Right atrium auricular region (tissue), 2 donors: ENCODE measurements at places on chromosomes 13 and 19. TPM values are rescaled to one million over a fixed set of nuclear protein-coding genes. Genes with fewer than 3 reads are reported as not detected.

Gene ASF1B
- 0.43 TPM for total RNA-seq

- no peaks in the 10 kb centered on the region for H3K4me1 ChIP-seq
- H3K27me3 ChIP-seq = peaks cover 7% of the 10 kb centered on the region
- no peak for DNase-seq
- no peaks in the 10 kb centered on the region for H3K36me3 ChIP-seq
- H3K4me3 ChIP-seq = no peak overlapping the region
These were observed 12.8 kb upstream of the CEACAM3 start for GRCh38 chr19:41783612-41784011.

DNA sequence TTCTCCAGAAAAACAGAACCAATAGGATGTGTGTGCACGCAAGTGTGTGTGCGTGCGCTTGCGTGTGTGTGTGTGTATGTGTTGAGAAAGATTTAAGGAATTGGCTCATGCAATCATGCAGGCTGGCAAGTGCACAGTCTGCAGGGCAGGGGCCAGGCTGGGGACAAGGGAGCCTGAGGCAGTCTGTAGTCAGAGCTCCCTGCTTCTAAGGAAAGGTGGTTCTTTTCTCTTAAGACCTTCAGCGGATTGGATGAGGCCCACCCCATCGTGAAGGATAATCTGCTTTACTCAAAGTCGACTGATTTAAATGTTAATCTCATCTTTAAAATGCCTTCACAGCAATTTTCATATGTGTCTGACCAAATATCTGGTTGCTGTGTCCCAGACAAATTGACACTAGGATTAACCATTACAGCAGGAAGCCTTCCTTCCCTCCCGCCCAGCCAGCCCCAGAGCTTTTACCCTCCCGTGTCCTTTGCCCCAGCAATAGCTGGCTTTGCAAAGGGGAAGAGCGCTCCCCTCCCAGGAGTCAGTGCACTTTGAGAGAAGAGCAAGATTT, 15.0 kb upstream of the NAXD start:
- H3K27ac ChIP-seq = no peak overlapping the region
- no peaks in the 10 kb centered on the region for H3K4me1 ChIP-seq
- H3K27me3 ChIP-seq = no peaks in the 10 kb centered on the region
- DNase-seq = no peak
- no peaks in the 10 kb centered on the region for H3K36me3 ChIP-seq

- no peaks in the 10 kb centered on the region for H3K4me1 ChIP-seq
- no peak for DNase-seq
- H3K27me3 ChIP-seq = no peaks in the 10 kb centered on the region
These were observed 8.0 kb downstream of the LPAR6 start for GRCh38 chr13:48404952-48405351.

DNA sequence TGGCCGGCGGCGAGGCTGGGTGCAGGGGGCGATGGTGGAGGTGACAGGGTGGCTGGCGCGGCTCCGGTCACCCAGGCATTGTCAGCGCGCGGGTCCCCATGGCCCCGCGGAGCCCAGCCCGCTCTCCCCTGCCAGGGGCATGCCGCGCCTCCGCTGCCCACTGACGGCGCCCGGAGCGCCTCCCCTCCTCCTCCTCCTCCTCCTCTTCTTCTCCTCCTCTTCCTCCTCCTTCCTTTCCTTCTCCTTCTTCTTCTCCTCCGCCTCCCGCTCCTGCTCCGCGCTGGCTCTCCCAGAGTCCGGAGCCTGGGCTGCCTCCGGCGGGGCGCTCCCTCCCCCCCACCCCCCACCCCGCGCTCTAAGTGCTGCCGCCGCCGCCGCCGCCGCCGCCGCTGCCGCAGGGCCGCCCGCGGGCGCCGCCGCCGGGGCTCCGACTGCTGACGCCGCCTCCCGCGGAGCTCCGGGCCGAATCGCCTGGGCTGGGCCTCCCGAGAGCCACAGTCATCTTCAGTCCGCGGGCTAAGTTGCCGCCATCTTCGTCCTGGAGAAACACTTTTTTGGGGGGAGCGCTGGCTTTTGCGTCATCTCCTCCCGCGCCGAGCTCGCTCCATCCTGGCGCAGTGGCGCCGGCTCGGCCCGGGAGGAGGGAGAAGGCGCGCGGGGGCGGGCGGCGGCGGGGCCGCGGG, 348.3 kb downstream of the LIG4 start:
- peaks cover 11% of the 10 kb centered on the region for H3K27me3 ChIP-seq
- H3K4me1 ChIP-seq = peaks cover 26% of the 10 kb centered on the region
- no peak for DNase-seq
- no peaks in the 10 kb centered on the region for H3K36me3 ChIP-seq
- peak overlapping the region; percentile 45 for H3K4me3 ChIP-seq

Gene ERICH6B
- not detected for total RNA-seq

Gene FOXA3
- not detected for total RNA-seq

DNA sequence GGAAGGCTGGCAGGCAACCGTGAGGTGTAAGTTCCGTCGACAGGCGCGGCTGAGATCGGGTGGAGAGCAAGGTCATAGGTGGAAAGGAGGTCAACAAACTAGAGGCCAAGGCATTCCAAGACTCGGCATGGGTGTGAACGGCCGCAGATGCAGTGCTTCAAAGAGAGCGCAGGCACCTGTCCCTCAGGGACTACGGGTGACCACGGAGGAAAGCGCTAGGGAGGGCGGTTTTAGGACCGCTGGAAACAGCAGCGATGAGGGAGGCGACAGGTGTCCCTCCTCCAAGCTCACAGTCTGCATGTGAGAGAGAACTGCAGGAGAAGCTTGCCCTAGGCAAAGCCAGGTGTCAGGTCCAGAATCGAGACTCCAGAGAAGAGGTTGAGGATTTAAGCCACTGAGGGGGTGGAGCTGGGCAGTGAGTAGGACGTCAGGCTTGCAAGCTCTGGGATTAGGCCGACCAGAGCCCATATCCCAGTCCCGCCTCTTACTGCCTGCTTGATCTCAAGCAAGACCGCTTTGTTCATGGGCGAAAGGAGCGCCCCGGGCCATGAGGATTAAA, 1.6 kb upstream of the MLNR start:
- no peaks in the 10 kb centered on the region for H3K4me1 ChIP-seq
- no peak overlapping the region for H3K27ac ChIP-seq
- DNase-seq = peak; percentile 50
- H3K27me3 ChIP-seq = peaks cover 14% of the 10 kb centered on the region
- H3K4me3 ChIP-seq = no peak overlapping the region

Gene NLRP7
- total RNA-seq = not detected

DNA sequence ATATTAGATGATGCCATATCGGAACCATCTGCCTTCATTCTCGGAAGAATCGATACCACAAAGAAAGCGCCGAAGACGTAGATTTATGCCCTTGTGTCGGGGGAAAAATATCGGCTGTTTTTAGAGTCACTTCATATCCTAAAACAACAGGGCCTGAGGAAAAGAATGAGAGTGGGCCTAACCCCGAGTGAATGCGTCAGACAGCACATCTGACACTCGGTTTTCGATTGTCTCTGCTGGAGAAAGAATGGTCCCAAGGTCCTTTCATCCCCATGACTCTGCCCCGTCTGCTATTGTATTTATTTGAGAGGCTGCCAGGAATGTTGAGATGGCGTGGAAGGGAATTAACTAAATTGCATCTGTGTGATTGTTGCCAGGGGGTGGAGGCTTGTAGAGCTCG, 46.1 kb downstream of the CHST8 start:
- DNase-seq = no peak
- no peaks in the 10 kb centered on the region for H3K4me1 ChIP-seq
- no peak overlapping the region for H3K4me3 ChIP-seq
- H3K36me3 ChIP-seq = no peaks in the 10 kb centered on the region

Gene HCN2
- 1.4 TPM for total RNA-seq

GRCh38 chr13:25756912-25757311, 294.9 kb downstream of the SHISA2 start:
- H3K27ac ChIP-seq = no peak overlapping the region
- H3K4me3 ChIP-seq = no peak overlapping the region
- no peaks in the 10 kb centered on the region for H3K27me3 ChIP-seq
- H3K4me1 ChIP-seq = no peaks in the 10 kb centered on the region
- DNase-seq = no peak
- H3K36me3 ChIP-seq = no peaks in the 10 kb centered on the region

Gene CHMP2A
- 109 TPM for total RNA-seq

DNA sequence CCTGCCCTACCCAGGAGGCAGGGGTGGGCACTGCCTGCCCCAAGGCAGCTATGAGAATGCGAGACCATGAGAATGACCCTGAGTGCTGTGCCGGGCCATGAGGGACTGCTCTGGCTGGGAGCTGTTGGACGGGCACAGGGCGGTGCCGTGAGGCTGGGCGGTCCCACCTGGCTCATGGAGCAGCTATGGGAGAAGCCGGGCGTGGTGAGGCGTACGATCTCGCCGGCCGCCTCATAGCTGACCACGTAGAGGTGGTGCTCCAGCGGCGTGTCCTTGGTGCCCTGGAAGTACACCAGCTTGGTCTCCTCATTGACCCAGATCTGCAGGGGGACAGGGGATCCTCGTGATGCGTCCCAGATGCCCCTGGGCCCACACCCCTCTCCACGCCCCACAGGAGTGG, 19.3 kb upstream of the MYDGF start:
- peaks cover 23% of the 10 kb centered on the region for H3K4me1 ChIP-seq
- no peak overlapping the region for H3K27ac ChIP-seq
- H3K27me3 ChIP-seq = no peaks in the 10 kb centered on the region
- no peak overlapping the region for H3K4me3 ChIP-seq
- peaks cover 88% of the 10 kb centered on the region for H3K36me3 ChIP-seq
